ENCODE measurements at places on chromosomes 4 and X. TPM values are rescaled to one million over a fixed set of nuclear protein-coding genes. Genes with fewer than 3 reads are reported as not detected.

ZNF711 gene
- total RNA-seq: 0.90 TPM

CWH43 gene
- not detected for total RNA-seq

RTL3 gene
- total RNA-seq: 0.34 TPM

KIT gene
- not detected for total RNA-seq

GABRG1 gene
- 0.72 TPM for total RNA-seq

ETDC gene
- total RNA-seq: not detected

TASL gene
- not detected for total RNA-seq

PLRG1 gene
- total RNA-seq: 77.8 TPM

UCHL1 gene
- total RNA-seq: not detected

FUNDC2 gene
- total RNA-seq: 45.8 TPM

PLXNB3 gene
- total RNA-seq: 33.5 TPM

PDE6B gene
- 4.5 TPM for total RNA-seq

ADH1B gene
- not detected for total RNA-seq

P2RY8 gene
- total RNA-seq: not detected

GRIA3 gene
- total RNA-seq: not detected

MAGEB6 gene
- total RNA-seq: 0.29 TPM

STOX2 gene
- total RNA-seq: 0.94 TPM
